ENCODE measurements at places on chromosomes 6 and 20.

DNA sequence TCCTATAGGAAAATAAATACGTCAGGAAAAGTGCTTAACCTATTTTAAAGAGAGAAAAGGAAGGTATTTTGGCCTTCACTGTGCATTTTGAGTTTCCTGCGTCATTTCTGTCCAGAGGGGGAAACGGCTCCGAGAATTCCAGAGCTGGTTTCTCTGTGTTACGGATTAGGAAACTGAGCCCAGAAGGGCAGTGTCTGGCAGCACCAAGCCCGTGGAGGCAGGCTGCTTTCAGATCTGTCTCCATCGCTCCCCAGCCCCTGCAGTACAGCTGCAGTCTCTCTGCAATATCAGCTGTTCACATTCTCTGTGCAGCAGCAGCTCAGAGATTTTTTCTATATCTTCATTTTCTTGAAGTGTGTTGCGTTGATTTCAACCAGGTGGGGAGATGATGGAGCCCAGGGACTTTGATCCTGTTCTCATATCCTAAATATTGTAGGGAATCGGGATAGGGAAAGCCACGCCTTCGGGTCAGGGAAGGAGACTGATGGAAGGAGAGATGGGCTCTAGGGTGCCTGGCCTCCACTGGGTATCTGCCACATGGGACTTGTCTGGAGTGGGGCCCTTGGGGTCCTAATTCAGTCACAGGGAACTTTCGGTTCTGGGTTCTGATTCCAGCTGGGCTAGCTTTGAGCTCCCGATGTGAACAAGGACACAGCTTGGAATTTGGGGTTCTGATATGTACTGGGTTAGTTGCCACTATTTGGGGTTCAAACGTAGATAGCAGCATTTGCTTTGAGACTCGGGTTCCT is 2.8 kb downstream of the ANKRD60 start:
- DNase-seq: no peak

GRCh38 chr6:3186974-3187382 is 29.6 kb upstream of the TUBB2A start:
- no peak for DNase-seq

- no peak for DNase-seq
These were observed 661 bp downstream of the LCA5 start for GRCh38 chr6:79536585-79536953.

DNA sequence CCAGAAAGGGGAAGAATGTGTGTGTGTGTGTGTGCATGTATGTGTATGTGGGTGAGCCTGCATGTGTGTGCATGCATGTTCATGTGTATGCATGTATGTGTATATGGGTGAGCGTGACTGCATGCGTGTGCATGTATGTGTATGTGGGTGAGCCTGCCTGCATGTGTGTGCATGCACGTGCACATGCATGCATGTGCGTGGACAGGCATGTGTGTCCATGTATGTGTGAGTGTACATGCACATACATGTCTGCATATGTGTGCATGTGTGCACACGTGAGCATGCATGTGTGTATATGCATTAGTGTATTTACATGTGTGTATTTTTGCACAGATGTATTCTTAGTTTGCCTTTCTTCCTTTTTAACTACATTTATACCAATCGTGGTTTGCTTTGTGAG is 601.5 kb downstream of the QKI start:
- DNase-seq: no peak

DNA sequence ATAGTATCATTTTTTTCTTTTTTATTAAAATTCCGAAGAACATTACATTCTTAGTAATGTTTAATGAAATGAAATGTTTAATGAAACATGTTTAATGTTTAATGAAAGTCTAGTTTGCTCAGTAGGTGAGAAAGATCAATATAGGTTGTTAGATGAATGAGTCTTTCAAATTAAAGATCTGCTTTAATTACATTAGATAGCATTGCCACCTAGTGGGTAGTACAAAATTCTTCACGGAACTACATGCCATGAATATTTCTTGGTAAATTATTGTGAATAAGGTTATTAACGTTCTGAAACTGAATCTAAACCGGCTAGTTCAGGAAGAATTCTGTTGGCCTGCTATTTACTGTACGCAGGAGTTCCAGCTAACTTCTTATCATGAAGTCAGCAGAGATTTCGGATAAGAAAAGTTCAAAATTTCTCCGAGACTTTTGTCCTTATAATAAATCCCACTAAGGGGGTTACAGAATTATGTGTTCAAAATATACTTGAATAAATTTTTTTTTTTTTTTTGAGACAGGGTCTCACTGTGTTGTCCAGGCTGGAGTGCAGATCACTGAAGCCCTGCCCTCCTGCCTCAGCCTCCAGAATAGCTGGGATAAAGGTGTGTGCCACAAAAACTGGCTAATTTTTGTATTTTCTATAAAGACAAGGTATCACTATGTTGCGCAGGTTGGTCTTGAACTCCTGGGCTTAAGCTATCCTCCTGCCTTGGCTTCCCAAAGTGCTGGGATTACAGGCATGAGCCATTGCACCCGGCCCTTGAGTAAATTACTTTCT is 7.9 kb upstream of the GMNN start:
- peak; percentile 35 for DNase-seq

DNA sequence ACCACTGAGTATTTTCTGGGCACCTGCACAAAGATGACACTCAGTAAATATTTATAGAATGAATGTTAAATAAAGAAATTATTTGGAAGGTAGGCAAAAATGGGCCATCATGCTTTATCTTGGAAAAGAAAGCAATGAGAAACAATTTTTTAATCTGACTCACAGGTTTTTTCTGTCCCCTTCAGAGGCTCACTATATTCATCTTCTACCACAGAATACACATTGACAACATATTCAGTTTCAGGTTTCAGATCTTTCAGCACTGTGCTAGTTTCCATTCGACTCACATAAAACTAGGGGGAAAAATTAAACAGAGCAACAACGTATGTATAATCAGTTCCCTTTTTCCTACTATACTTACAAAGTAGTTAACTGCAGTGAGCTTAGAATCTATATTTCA is 58.3 kb downstream of the COL12A1 start:
- DNase-seq: no peak

GRCh38 chr6:74941424-74941823 is 264.4 kb downstream of the COL12A1 start:
- no peak for DNase-seq

- DNase-seq: no peak
These were observed 16.8 kb upstream of the RBM38 start for GRCh38 chr20:57374343-57374930.

DNA sequence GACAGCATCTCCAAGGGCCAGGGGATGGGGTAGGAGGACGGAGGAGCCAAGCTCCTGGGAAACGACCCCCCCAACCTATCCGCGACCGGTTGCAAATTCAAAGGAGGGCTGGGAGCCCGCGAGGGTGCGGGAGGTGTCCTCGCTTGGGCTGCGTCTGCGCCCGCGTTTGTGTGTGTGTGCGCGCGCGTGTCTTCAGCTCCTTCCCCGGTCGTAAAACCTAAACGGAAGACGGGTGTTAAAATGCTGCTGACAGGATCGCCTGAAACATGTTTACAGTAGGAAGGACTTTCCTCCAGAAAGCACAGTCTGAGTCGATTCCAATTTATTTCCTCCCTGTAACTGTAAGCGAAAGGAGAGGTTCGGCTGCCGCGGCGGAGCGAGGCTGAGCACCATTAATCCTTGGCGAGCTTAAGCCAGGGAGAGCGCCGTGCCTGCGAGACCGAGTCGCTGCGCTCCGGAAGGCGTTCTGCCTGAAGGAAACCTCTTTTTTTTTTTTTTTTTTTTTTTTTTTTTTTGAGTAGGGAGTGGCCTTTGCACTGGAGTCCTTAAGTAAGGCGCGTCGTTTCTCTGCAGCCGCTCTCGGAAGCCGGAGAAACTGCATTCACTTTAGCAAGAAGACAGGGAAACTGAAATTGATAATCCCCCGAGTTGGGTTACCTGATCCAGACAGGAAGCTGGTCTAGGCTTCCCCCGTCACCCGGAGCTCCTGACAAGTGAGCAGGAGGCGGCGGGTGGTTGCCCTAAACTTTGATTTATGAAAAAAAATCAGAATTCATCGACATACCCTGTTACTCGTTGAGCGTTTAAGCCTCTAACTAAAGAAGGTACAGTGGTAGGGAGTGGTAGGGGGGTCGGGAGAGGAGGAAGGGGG is 4.8 kb upstream of the SOX4 start:
- peak; percentile 87 for DNase-seq

GRCh38 chr6:33897189-33897780 is 93.5 kb upstream of the MLN start:
- no peak for DNase-seq

- no peak for DNase-seq
These were observed 12.4 kb downstream of the HTR1B start for GRCh38 chr6:77450924-77451323.

GRCh38 chr6:84967965-84968364 is 203.6 kb upstream of the TBX18 start:
- DNase-seq: no peak

GRCh38 chr20:54772893-54773642 is 297.7 kb downstream of the DOK5 start:
- DNase-seq: no peak

GRCh38 chr20:10466325-10466724 is 31.2 kb downstream of the SLX4IP start:
- DNase-seq: no peak

DNA sequence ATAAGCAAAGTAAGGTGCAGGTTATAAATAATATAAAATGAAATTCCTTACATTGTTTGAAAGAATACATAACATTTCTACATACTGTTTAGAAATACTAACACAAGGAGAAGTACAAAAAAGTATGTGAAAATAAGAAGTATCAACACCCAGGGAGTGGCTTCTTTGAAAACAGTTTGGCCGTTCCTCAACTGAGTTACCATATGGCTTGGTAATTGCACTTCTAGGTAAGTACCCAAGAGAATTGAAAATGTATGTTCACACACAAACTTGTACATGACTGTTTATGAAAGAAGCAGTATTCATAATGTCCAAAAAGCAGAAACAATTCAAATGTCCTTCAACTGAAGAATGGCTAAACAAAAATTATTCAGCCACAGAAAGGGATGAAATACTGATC is 30.7 kb downstream of the PAK5 start:
- no peak for DNase-seq

- DNase-seq: no peak
These were observed 16.7 kb downstream of the MAP3K5 start for GRCh38 chr6:136775548-136775947.

GRCh38 chr6:14118091-14118439 is 493 bp downstream of the CD83 start:
- no peak for DNase-seq

- DNase-seq: no peak
These were observed 9.0 kb downstream of the CNR1 start for GRCh38 chr6:88157106-88157505.

DNA sequence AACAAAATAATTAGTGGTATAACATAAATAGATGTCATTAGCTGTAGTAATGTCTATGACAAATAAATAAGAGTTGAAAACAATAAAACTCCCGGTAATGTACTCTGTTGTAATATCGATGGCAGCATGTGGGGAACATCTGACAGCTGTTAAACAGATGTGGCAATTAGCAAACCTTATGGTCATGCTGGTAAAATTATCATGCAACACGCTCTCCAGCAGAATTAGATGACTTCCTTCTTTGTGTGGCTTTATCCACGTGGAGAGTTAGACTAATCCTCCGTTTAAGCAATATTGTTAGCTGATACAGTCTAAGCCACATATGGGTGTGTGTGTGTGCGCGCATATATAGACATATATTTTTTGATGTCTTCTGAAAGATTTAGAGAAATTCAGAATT is 77.7 kb upstream of the ZFP64 start:
- peak; percentile 64 for DNase-seq

- no peak for DNase-seq
These were observed 18.6 kb upstream of the MICB start for GRCh38 chr6:31479151-31479932.

DNA sequence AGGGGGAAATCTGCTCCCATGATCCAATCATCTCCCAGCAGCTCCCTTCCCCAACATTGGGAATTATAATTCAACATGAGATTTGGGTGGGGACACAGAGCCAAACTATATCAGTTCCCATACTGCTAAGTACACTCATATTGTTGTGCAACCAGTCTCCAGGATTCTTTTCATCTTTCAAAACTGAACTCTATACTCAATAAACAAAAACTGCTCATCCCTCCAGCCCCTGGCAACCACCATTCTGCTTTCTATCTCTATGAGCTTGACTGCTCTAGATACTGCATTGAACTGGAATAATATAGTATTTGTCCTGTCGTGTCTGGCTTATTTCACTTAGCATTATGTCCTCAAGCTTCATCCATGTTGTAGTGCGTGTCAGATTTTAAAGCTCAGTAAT is 42.9 kb downstream of the STX11 start:
- DNase-seq: no peak

- no peak for DNase-seq
These were observed 23.5 kb downstream of the MDGA1 start for GRCh38 chr6:37674161-37674560.

DNA sequence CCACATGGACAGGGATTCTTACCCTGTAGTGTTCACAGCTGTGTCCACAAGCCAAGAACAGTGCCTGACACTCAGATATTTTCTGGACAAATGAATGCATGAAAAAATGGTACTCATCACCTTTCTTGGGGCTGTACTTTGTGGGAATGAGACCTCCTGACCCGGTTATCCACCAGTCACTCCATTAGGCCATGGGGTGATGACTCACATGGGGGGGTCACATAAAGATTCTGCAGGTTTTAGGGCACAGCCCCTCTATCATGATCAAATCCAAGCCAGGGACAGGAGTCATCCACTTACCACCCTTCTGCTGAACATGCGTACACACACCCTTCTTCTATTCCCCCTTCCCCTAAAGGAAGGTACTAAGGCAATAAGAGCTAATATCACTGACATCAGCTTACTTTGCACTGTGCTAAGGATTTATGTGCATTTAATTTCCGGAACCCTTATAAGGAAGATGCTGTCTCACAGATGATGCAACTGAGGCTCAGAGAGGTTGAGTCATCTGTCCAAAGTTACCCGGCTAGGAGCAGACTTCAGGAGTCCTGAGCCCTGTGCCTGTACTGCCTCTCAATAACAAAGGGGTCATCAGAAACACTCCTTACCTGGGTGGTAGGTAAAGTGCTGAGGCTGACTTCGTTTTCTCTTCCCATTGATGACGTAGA is 107.8 kb downstream of the NFATC2 start:
- DNase-seq: no peak

- no peak for DNase-seq
These were observed 281.5 kb upstream of the CDH4 start for GRCh38 chr20:60970601-60971000.

- no peak for DNase-seq
These were observed 34.2 kb upstream of the MDGA1 start for GRCh38 chr6:37731888-37732287.
